ENCODE measurements at places on chromosomes 12 and 14.

- DNase-seq = no peak
These were observed 26.7 kb upstream of the CFAP54 start for GRCh38 chr12:96462571-96463280.

DNA sequence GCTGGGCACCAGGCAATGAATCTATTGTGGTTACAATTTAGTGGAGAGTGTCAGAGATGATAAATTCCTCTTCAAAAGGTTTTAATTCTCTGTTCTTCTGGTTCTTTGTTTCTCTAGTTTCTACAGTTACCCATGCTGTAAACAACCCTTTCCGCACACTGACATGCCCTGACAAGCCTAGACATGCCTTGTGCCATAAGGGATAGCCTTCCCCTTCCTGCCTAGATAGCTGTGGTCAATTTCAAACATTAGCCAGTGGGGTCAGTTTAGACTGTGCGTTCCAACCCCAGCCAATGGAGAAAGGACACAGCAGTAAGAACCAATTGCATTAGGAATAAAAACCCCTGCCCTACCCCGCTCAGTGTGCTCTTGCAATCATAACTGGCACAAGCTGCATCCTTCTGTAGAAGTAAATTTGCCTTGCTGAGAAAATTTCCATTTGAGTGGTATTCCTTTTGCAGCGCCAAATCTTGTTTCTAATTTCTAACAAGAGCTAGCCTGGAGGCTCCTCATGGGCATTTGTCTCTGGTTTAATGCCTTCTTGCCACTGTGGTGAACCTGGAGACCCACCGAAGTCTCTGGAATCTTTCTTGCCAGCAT, 6.4 kb downstream of the EDDM3A start:
- DNase-seq = no peak

DNA sequence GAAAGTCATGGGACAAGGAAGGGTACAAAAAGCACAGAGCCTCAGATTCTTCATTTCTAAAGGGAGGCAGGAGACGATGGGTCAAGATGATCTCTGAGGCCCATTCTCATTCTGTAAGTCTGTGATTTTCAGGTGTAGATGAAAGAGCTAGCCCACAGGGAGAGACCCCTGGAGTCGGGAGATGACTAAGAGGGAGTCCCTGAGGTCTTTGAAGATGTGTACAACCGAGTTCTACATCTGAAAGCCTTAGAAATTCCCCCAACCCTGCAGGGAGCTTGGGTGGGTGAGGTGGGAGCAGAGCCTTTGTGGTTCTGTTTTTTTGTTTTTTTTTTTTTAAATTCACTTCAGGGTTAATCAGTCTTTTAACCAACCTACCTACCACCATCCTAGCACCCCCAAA, 3.1 kb downstream of the WNT10B start:
- DNase-seq = no peak

GRCh38 chr12:52175371-52176350, 16.2 kb downstream of the KRT80 start:
- no peak for DNase-seq

DNA sequence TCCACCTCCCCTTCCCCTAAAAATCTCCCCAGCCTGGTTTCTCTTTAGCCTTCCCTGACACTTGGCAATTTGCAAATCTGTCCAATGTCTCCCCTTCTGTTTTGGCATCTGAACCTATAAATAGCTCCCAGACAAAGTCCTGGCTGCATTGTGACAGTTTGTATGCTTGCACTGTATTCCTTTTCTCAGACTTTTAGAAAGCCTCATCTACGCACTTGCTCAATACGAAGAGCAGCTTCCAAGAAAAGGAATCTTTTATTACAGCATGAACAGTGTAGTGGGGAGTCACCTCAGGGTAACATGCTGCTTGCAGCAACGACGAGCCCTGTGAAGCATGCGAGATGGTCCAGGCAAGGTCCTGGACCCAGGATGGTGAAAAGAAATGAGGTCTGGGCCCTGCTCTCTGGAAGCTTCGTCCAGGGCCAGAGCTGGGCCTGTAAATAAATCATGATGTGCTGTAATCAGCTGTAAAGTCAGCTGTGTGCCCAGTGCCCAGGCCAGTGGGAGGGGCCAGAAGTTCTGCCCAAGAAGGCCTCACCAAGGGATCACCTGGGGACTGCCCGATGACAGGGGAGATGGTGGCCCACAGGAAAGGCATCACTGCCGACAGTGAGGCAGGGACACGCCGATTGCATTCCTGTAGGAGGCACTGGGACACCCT, 88.3 kb downstream of the RIN3 start:
- DNase-seq = no peak

DNA sequence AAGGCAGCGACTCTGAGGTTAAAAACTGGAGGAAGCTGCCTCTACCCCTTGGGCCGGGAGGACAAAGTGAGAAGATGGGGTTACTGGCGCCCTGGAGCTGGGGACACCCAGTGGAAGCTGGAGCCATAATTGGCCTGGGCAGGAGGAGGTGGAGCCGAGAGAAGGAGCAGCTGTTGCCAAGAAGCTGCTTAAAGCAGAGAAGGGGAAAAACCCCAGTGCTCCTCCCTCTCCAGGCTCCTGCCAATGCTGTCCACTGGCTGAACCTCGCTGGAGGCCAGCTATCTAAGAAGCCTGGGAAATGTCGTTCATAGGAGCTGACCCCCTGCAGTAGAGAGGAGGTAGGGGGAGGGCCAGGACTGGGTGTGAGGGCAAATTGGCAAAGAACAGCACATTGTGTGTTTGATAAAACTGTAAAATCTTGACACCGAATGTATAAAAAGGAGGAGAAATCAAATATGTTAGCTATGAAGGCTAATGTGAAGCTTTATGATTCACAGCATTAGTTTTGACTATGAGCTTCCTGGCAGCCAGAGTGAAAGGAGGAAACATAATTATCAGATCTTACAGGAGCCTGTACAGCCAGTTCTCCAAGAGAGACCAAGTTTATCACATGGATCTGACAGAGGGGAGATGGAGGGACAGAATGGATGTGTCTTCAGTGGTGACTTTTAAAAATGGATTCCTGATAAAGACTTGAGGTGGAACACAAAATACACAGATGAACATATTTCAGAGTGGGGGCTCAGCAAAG, 9.5 kb downstream of the HHIPL1 start:
- no peak for DNase-seq

- DNase-seq = no peak
These were observed 61.0 kb downstream of the HECTD4 start for GRCh38 chr12:112321245-112321644.
